ENCODE measurements at places on chromosomes 7 and 10. TPM values are rescaled to one million over a fixed set of nuclear protein-coding genes. Genes with fewer than 3 reads are reported as not detected.

GRCh38 chr7:123492485-123492884, 41.9 kb downstream of the IQUB start:
- no peak for DNase-seq
- H3K36me3 ChIP-seq: no peaks in the 10 kb centered on the region
- no peak overlapping the region for H3K4me3 ChIP-seq
- no peaks in the 10 kb centered on the region for H3K27me3 ChIP-seq
- H3K4me1 ChIP-seq: no peaks in the 10 kb centered on the region

GSDME gene
- total RNA-seq: 25.0 TPM

GRCh38 chr7:80791509-80791929, 127.3 kb downstream of the SEMA3C start:
- H3K4me1 ChIP-seq: peaks cover 43% of the 10 kb centered on the region
- no peaks in the 10 kb centered on the region for H3K27me3 ChIP-seq
- no peak overlapping the region for H3K27ac ChIP-seq
- no peak for DNase-seq
- H3K36me3 ChIP-seq: peaks cover 44% of the 10 kb centered on the region
- H3K4me3 ChIP-seq: no peak overlapping the region

SEMA3C gene
- 136 TPM for total RNA-seq

DNA sequence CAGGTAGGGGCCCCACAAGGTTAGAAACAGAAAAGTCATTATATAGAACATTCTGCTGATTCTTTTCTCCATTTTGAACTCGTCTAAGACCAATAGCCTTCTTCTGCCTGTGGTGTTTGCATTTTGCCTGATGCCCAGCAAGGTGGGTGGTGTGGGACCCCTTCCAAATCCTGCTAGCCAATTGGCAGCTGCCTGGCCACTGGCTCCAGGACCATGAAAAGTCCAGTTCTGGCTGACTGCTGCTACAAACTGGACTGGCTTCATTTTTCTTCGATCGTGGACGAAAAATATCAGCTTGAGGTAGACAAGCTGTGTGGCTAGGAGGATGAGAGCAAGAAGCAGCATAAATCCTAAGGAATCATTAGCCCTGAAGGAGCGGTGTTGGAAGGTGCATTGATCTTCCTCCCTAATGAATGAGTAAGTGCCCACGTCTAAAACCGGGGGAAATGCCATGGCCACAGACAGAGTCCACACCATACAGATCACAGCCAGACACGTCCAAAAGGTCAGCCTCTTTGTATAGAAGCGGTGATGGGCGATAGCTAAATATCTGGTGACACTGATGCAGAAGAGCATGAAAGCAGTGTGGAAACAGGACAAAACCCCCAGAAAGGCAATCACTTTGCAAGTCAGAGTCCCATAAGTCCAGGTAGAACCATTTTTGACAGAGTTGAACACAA, 2.7 kb downstream of the GPR85 start:
- H3K27ac ChIP-seq: no peak overlapping the region
- H3K36me3 ChIP-seq: no peaks in the 10 kb centered on the region
- peaks cover 3% of the 10 kb centered on the region for H3K4me1 ChIP-seq
- no peak for DNase-seq
- peaks cover 13% of the 10 kb centered on the region for H3K27me3 ChIP-seq

- H3K27ac ChIP-seq: no peak overlapping the region
- H3K36me3 ChIP-seq: no peaks in the 10 kb centered on the region
- DNase-seq: no peak
- peaks cover 10% of the 10 kb centered on the region for H3K4me1 ChIP-seq
Measured at GRCh38 chr7:119197877-119198527, 973.5 kb downstream of the ANKRD7 start.

DNA sequence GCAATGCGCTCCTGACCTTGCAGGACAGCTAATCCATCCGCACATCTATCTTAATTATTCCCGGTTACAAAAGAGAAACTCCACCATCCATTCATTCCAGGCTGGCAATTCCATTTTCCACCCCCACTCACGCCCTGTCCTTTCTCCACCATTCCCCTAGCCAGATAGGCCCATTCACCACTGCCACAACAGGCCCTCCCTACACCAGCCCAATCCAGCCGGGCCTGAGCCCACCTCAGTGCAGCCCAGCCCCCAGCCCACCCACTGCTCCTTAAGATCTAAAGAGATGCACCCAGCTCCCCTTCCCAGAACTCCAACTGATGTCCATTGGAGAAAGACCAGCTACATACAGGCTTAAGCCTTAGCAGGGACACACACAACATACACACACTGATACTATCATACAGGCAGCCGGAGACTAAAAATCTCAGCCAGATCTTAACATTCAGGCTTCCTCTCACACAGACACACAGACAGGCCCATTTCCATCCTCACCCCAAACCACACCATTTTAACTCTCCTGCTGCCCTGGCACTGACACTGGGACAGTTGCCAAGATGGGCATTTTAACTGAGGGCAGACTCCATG, 38.0 kb upstream of the PAX2 start:
- peaks cover 76% of the 10 kb centered on the region for H3K27me3 ChIP-seq
- no peaks in the 10 kb centered on the region for H3K4me1 ChIP-seq
- no peaks in the 10 kb centered on the region for H3K36me3 ChIP-seq
- DNase-seq: no peak
- H3K4me3 ChIP-seq: no peak overlapping the region
- H3K27ac ChIP-seq: no peak overlapping the region

FAM24B gene
- total RNA-seq: not detected

GRCh38 chr7:137953043-137953664, 48.7 kb downstream of the CREB3L2 start:
- peak overlapping the region; percentile 92 for H3K27ac ChIP-seq
- no peak for DNase-seq
- no peak overlapping the region for H3K4me3 ChIP-seq
- H3K36me3 ChIP-seq: peaks cover 4% of the 10 kb centered on the region

Data from progenitor cell of endocrine pancreas (in vitro differentiated cells).